Fibroblast of skin of back (primary cell): ENCODE measurements at places on chromosomes 5 and 9.

GRCh38 chr5:99368726-99369125, 439.9 kb upstream of the CHD1 start:
- DNase-seq: no peak

GRCh38 chr9:126219648-126220063, 107.0 kb upstream of the MVB12B start:
- no peak for DNase-seq

- DNase-seq: no peak
Measured at GRCh38 chr5:42836070-42836769, 24.5 kb upstream of the SELENOP start.

- no peak for DNase-seq
Measured at GRCh38 chr9:92641092-92641809, 28.7 kb downstream of the IPPK start.

GRCh38 chr5:8176101-8176693, 307.2 kb downstream of the MTRR start:
- DNase-seq: no peak

GRCh38 chr5:110832683-110833082, 93.9 kb downstream of the SLC25A46 start:
- no peak for DNase-seq
